ENCODE measurements at places on chromosomes 16 and 17. TPM values are rescaled to one million over a fixed set of nuclear protein-coding genes. Genes with fewer than 3 reads are reported as not detected.

The SPATA22 gene
- total RNA-seq: not detected

The TERB1 gene
- total RNA-seq: 0.21 TPM

The MEFV gene
- total RNA-seq: not detected

The NAA60 gene
- 10.7 TPM for total RNA-seq

The CNGB1 gene
- total RNA-seq: 1.3 TPM

The ATP2C2 gene
- 14.2 TPM for total RNA-seq

Data from tracheal epithelial cell (primary cell).